GM12865 (cell line): ENCODE measurements at places on chromosomes 16 and 17.

GRCh38 chr17:1169221-1169928 is 10.4 kb downstream of the ABR start:
- no peak for DNase-seq

DNA sequence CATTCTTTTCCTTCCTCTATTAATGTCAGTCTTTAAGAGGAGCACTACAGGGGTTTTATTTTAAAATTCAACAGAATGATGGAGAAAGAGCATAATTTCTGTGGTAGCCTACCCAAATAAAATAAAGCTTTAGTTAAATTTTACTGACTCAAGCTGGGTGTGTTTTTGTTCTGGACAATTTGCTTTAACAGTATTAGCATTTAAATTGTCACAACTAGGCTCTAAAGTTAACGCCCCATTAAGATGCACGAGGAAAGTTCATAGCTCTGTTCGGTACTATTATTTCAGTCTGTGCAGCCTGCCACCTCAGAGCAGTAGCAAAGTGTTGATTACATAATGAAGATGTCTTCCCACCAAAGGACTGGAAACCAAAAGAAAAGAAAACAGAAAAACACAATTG is 52.0 kb downstream of the CDK12 start:
- DNase-seq, result no peak

- DNase-seq, result no peak
Observed at GRCh38 chr16:9192746-9193145, 101.3 kb downstream of the HAPSTR1 start.

DNA sequence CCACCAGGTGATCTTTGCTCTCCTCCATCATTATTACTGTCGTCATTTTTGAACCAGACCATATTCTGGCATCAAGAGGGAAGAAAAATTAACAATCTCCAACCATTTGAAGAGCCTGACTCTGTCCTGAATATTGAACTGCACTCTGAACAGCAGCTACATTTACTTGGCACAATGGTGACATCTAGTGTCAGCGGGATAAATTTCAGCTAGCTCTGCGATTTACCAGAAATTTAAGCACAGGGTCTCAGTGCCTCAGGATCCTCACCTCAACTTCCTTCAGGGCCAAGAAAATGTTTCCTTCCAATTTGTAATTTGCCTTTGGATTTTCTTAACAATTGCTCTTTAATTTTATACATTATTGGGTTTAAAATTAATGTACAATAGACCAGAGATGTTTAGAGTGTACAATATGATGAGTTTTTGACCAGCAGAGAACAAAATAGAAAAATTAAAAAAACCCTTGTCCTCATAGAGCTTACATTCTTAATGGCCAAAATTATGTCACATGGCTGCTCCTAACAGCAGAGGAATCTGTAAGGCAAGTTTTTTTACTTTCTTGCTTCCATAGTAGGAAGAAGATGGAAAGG is 10.7 kb upstream of the ZNF19 start:
- peak; percentile 80 for DNase-seq

DNA sequence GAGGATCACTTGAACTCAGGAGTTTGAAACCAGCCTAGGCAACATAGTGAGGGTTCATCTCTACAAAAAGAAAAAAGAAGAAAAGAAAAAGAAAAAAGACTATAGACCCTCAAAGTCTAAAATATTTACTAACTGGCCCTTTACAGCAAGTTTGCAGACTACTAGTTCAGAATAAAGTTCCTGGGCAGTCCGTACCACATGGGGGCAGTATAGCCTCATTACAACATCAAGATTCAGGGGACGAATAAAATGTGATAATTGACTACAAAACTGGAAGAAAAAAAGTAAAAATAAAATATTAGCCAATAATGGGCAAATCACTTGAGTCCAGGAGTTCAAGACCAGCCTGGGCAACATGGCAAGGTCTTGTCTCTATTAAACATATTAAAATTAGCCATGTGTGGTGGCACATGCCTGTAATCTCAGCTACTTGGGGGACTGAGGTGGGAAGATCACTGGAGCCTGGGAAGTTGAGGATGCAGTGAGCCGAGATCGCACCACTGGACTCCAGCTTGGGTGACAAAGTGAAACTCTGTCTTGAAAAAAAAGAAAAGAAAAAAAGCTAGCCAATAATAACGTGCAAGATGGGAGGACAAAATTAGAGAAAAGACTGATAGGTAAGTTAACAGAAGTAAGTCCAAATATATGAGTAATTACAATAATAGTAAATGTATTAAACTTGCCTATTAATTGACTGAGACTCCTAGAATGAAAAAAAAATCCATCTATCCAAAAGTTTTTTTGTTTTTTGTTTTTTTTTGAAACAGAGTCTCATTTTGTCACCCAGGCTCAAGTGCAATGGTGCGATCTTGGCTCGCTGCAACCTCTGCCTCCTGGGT is 129.4 kb upstream of the SEC14L1 start:
- DNase-seq, result peak; percentile 48

GRCh38 chr16:83552228-83552627 is 255.6 kb upstream of the HSBP1 start:
- no peak for DNase-seq

GRCh38 chr17:63930951-63931575 is 1.1 kb downstream of the CD79B start:
- DNase-seq, result peak; percentile 82

GRCh38 chr16:608019-608418 is 18.2 kb downstream of the RAB40C start:
- peak; percentile 37 for DNase-seq

- DNase-seq, result no peak
Observed at GRCh38 chr17:16158714-16159113, 56.6 kb downstream of the NCOR1 start.

DNA sequence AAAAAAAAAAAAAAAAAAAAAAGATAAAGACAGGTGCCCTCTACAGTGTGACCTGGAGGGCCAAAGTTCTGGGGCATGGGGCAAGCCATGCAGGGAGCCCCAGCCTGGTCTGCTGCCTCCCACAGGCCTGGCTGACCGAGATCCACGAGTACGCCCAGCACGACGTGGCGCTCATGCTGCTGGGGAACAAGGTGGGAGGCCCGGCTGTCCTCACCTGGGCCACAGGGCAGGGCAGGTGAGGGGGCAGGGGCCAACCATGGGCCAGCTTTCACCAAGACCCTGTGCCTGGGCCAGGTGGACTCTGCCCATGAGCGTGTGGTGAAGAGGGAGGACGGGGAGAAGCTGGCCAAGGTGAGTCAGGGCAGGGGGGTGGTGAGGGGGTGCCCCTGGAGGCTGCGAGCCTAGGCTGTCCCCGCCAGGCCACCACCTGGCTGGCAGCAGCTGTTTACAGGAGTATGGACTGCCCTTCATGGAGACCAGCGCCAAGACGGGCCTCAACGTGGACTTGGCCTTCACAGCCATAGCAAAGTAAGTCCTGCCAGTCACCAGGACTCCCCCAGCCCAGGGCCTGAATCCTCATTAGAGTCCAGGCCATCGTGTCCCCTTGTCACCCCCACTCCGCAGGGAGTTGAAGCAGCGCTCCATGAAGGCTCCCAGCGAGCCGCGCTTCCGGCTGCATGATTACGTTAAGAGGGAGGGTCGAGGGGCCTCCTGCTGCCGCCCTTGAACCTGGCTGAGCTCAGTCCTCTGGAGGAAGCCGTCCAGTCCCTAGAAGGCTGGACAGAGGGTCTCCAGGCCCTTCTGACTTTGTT is 2.7 kb upstream of the TRAF7 start:
- peak; percentile 69 for DNase-seq

DNA sequence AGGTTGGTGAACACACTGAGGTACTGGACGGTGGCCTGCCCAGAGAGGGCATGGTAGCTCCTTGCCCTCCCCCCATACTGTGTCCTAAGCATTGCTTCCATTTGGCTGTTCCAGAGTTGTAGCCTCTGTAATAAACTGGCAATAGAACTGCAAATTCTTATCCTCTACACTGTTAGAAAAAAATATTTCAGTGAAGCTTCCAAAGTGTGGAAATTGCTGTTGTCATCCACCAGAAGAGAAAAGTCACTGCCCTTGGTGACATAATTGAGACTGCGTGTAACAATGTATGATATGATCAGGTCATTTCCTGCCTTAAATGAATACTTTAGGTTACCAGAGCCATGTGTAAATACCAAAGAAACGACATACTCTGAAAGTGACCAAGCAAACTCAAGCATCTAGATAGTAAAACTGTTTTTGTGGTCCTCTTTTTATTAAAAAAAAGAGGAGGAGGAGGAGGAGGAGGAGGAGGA is 65.9 kb downstream of the CEP95 start:
- DNase-seq, result no peak

DNA sequence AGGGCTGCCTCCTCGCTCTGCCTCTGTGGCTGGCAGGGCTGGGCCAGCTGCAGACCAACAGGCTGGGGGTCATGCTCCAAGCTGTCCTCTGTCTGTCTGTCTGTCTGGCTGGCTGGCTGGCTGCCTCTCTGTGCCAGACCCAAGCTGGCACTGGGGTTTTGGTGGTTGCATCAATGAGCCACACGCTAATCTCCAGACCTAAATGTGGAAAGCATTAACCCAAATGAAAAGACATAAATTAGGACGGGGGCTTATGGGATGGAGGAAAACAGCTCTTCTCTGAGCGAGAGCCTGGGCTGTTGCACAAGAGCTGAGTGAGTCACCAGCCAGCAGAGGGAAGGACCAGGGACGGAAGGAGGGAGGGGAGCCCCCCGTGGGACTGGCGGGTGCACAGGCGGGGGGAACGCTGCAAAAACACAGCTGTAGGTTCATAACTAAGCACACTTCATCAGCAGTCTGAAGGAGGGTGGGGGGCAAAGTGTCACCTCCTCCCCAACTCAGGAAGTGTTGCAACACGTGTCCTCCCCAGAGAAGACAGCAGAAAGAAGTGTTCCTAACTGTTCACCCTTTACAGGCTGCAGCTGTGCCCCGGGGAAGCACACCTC is 83.4 kb downstream of the GAS7 start:
- DNase-seq, result peak; percentile 57

- DNase-seq, result peak; percentile 84
Observed at GRCh38 chr17:31321481-31321880, at the start of gene EVI2A. EVI2A (minus strand) TSS chr17:31321622; CDS start chr17:31319013, 2,609 bp downstream.

- DNase-seq, result peak; percentile 81
Observed at GRCh38 chr17:64133546-64134215, 3.7 kb upstream of the ERN1 start.

- DNase-seq, result no peak
Observed at GRCh38 chr16:86818671-86819532, 240.6 kb downstream of the FOXL1 start.

DNA sequence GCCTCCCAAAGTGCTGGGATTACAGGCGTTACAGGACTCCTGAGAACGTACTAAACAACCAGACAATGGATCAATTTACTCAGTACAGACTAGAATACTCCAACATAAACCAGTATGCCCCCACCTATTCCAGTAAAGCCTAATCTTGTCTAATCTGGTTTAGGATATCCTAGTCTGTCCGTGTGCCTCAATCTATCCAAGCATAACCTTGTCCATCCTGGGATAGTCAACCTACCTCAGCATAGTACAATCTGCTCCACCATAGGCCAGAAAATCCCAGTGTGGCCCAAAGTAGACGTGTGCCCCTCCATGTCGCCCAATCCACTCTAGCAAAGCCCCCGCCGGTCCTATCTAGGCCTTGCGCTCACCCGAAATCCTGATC is 625 bp downstream of the DVL2 start:
- no peak for DNase-seq

DNA sequence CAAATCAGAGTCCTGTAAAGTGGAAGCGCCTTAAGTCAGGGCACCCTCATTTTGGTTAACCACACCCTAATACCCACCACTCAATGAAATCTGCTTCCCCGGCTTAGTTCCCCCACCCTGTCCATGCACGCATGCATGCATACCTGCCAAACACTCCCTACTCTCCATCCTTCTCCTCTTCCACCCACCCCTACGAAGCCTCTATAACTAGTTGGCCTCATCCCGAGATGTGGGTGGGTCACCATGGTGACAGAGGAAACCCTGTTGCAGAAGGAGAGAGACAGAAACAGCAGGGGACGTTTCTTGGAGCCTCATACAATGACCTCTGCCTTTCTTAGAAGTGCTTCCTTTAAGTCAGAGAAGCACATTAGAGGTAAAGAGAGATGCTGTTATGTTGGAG is 46.8 kb upstream of the DNAH9 start:
- no peak for DNase-seq

DNA sequence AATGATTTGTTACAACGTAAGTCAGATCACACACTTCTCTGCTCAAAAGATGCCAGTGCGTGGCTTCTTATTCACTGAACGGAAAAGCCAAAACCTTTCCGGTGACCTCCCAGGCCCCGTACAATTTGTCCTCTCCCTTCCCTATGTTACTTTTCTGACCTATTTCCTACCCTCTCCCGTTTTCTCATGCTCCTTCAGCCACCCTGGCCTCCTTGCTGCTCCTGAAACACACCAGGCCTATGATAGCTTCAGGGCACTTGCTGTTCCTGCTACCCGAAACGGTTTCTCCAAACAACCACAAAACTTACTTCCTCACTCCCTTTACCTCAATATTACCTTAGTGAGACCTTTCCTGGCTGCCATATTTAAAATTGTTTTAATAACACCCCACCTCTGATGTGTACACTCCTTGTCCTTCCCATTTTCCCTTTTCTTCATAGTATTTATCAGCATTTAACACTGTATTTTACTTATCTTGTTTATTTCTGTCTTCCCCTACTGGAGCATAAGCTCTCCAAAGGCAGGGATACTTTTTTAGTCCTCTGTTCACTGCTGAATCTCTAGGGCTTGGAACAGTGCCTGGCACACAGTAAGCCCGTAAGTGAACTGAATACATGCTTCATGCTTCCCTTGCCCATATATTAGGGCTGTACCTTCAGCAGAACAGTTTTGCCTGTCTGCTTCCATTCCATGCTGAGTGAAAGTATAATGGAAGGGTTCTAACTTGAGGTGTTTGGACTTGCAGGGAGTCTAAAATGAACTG is 10.9 kb upstream of the ARL2BP start:
- no peak for DNase-seq

DNA sequence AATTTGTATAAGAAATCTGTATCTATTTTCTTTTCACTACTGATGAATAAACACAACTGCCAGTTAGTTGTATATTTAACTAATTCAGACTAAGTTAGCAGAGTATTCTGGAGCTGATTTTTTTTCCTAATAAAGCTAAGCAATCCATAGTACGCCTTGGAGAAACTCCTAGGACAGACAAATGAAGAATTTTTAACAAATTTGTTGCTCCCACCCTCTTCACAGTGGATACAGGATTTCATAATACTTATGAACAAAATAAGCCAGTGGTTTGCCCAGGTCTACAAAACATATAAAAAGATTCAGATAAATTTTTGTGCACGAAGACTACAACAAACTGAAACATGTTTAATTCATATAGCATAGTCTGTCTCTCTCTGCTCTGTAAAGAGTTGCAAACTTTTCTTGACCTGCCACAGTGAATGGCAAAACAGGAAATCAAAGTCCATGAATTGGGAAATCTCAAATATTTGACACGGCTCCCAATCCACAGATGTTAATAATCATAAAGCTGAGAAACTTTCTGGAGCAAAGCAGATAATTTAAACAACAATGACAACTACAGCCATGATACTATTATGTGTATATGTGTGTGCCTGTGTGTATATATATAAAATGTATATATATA is 594 bp upstream of the ABCA6 start:
- DNase-seq, result no peak

GRCh38 chr17:1629504-1630310 is 1.1 kb upstream of the SLC43A2 start:
- DNase-seq, result peak; percentile 84

GRCh38 chr16:47037396-47037745 is 63.9 kb upstream of the DNAJA2 start:
- peak; percentile 52 for DNase-seq
